ENCODE measurements at places on chromosomes 5 and 9.
A peak's percentile ranks its signal among the peaks of the same experiment; 100 is the strongest.

GRCh38 chr9:105656131-105656921 is 5.9 kb upstream of the TAL2 start:
- DNase-seq = peak; percentile 18

DNA sequence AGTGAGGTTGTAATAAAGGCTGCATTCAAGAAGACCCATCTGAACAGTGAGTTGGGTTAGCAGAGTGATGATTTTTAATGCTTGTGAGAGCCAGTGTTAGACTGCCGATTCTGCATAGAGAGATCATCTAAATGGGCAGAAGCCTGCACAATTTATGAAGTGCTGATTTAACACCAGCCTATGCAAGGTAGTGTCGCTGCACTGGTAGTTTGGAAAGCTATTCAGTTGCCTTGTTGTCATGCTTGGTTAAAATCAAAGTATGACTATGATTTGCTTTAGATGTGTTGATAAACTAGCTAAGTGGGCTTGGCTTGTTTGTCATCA is 379 bp upstream of the LRRTM2 start:
- DNase-seq = no peak

GRCh38 chr5:64914396-64914795 is 145.7 kb downstream of the CWC27 start:
- DNase-seq = no peak

DNA sequence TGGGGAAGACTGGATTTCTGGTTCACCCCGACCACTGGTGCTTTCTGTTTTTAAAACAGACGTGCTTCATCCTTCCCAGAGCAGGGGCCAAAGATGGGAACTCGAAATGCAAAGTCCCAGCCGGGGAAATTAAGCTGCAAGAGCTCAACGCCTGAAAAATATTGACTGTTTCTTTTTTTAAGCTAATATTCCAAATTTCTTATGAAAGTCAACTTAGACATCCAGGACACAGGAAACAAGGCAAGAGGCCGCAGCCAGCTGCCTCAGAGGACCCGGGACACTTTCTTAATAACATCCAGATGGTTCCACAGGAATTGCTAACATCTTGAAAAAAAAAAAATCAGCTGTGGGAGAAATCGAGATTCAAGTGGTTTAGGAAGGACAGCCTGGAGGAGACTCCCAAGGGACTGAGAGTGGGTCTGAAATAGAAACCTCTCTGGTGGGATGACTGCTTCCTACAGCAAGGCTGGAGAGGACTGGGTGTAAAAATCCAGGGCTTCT is 144.9 kb downstream of the FGF1 start:
- no peak for DNase-seq

GRCh38 chr9:106218427-106218826 is 524.1 kb downstream of the TMEM38B start:
- no peak for DNase-seq

GRCh38 chr5:116358015-116358523 is 216.6 kb downstream of the SEMA6A start:
- DNase-seq = no peak

DNA sequence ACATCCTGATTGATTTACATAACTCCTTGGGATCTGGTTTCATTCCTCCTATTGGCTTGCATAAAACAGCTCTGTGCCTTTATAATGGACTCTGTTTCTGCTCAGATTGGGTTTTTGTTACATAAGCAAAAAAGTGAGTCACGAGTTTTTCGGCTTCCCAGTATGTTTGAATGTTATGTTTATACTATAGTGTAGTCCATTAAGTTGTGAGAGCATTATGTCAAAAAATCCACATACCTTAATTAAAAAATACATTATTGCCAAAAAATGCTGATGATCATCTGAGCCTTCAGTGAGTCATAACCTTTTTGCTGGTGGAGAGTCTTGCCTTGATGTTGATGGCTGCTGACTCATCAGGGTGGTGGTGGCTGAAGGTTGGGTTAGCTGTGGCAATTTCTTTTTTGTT is 144.6 kb downstream of the CCDC171 start:
- DNase-seq = no peak

GRCh38 chr9:135326633-135327152 is 152.9 kb upstream of the PPP1R26 start:
- DNase-seq = no peak

GRCh38 chr5:80246995-80247729 is 8.7 kb downstream of the SERINC5 start:
- no peak for DNase-seq

DNA sequence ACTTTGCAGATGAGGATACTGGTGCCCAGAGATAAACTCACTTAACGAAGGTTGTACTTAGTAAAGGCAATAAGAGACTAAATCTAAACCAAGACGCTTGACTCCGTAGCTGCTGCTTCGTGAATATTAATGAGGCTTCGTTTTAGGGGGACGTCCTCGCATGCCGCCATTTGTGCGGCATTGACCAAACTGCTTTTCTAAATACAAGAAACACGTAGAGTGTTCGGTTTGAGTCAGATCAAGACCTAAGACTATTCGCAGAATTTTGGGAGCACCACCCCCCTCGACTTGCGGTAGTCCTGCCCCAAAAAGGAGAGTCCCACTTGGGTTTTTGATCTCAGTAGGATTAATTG is 1.1 kb downstream of the NPM1 start:
- DNase-seq = no peak

GRCh38 chr9:98303633-98304125 is 48.2 kb upstream of the TBC1D2 start:
- no peak for DNase-seq

DNA sequence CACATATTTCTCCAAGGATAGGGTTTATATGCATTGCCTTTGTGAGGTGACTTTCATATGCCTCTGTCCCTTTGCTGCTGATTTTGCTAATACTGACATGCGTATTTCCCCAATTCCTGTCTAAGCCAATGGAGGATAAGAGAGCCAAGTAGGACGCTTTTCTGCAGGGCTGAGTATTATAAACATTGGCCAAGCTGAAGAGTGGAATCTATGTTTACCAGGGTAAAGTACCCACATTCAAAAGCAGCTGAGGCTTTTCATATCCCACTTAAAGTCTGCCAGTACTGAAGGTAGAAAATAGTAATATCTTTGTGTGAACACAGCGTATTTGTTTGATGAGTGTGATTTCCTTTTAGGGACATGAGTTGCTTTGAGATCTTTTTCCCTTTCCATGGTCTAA is 128.8 kb upstream of the GPR151 start:
- peak; percentile 76 for DNase-seq

DNA sequence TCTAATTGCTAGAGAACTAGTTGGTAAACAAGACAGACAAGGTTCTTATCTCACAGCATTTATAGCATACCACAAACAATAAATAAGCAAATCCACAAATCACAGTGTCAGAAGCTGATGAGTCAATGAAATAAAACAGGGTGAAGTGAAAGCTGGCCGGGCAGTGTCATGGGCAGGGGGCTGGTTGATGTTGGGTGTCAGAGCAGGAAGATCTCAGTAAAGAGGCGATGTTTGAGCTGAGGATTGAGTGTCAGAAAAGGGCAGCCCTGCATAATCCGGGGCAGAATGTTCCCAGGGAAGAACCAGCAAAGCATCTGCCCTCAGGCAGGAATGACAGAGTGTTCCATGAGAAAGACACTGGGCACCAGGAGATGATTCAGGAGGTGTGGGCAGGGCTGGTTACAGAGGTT is 183.4 kb downstream of the GOLPH3 start:
- no peak for DNase-seq

GRCh38 chr5:110588286-110588980 is 138.0 kb downstream of the TMEM232 start:
- no peak for DNase-seq

GRCh38 chr9:105416840-105417239 is 31.0 kb upstream of the FSD1L start:
- no peak for DNase-seq

GRCh38 chr5:145996135-145996534 is 59.8 kb downstream of the SH3RF2 start:
- DNase-seq = no peak

DNA sequence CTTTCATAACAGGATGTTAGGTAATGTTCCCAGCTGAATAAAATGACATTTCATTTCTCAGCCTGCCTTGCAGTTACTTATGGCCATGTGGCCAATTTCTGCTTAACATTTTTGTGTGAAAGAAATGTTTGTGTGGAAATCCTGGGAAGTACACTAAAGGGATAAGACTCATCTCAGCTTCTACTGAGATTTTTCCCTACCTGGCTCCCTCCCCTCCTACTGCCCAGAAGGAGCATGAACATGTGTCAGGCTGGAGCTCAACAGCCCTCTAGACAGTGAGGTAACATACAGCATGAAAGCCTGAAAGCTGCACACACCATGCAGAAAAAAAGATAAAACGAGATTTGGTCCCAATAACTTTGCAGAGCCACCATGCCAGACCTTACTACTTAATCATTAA is 288.4 kb upstream of the COX7C start:
- no peak for DNase-seq
